ENCODE measurements at places on chromosomes 3 and 15. TPM values are rescaled to one million over a fixed set of nuclear protein-coding genes. Genes with fewer than 3 reads are reported as not detected.
A peak's percentile ranks its signal among the peaks of the same experiment; 100 is the strongest.

The ZNF639 gene
- 53.5 TPM for total RNA-seq

The DAZL gene
- not detected for total RNA-seq

The STRIT1 gene
- 3.9 TPM for total RNA-seq

The CAND2 gene
- total RNA-seq: 58.5 TPM

The TXNRD3 gene
- 14.6 TPM for total RNA-seq

The TRPM1 gene
- not detected for total RNA-seq

- peak; percentile 16 for DNase-seq
Measured at GRCh38 chr3:51340013-51340829, 44.9 kb upstream of the MANF start.

GRCh38 chr3:42014458-42014920 is 52.6 kb upstream of the ULK4 start:
- DNase-seq: peak; percentile 73

DNA sequence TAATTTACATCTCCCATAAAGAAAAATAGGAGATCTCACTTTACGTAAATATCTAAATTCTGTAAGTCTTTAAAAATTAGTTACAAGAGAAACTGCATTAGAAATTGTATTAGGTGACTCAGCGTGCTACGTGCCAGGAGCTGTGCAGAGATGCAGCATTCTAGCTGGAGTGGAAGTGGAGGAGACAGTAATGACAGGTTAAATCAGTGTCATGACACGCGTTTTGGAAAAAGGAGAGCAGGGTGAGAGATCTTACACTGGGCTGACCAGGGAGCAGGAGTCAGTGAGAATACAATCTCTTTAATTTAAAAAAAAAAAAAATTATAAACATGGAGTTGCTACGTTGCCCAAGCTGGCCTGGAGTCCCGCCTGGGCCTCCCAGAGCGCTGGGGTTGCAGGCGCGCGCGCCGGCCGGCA is 635 bp downstream of the TUBGCP5 start:
- peak; percentile 55 for DNase-seq

DNA sequence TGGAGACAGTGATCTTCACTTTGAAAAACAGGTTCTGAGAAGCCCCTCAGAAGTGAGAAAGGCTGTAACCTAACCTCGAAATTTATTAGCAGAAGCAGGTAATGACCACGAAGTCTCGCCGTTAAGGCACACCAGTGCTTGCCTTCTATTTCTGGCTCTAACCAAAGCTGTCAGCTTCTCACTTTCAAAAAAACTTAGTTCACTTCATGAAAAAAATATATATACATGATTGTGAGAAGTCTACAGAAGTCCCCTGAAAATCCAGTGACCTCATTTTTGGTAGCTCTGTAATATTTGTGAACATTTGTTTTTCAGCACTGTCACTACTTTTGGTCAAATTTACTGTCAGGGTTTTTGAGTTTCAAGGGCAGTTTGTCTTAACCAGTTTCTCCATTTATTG is 19.1 kb upstream of the AKAP13 start:
- DNase-seq: no peak

GRCh38 chr3:195085356-195086130 is 185.4 kb downstream of the XXYLT1 start:
- DNase-seq: no peak

DNA sequence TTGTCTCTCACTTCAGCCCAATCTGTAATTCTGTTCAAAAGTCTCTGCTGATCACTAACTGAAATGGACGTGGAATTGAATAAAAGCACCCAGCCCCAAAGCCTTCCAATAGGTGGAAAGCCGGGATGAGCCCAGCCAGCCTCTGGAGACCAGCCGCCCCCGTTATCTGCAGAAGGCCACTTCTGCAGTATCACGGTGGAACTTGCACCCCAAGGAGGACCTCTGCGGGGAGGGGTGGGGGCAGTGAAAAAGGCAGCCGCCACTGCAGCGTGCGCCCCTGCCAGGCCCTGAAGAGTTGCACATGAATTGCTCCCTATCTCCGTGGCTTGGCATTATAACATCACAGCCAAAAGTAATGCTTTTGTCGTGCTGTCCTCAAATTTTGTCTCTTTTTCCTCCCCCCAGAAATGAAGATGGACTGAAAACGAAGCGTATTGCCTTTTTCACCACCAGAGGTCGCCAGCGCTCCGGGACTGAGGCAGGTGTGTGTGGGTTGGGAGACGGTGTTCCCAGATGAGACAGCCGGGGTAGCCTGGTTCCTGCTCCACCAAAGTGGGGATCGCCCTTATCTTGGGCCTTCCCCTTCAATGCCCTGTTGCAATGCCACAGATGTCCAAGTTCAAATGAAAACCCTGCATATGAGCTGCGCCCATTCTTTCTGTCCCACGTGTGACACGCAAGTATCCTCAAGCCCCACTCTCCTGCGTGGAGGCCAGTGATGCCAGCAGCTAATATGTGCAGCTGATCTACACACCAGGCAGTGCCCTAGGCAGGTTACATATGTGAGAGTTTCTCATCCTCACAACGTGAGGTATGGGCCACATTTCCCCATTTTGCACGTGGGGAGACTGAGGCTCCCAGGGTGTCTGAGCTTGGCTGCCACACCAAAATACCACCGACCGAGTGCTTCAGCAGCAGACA is 96.0 kb downstream of the LRRK1 start:
- peak; percentile 92 for DNase-seq

- DNase-seq: no peak
Measured at GRCh38 chr15:87547470-87548181, 708.9 kb downstream of the NTRK3 start.

DNA sequence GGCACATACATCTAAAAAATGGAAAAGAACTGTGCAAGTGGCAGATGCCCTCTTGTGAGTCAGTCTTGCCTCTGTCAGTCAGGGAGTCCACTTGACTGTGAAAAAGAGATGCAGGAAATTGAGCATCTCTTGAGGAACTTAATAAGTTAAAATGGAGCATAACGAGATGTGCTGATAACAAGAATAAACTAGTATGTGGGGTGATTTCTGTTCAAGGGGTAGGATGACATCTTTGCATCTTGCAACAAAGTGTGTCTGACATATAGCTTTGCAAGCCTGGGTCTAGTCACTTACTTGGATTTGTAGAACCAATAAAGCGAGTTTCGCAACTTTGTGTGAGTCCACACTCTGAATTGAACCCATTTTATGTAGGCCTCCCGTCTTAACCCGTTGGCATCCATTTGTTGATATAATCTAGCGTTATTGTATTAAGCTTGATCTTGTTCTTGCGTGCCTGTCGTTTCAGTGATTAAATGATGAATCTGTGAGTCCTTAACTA is 2.2 kb downstream of the USP3 start:
- DNase-seq: no peak

- no peak for DNase-seq
Measured at GRCh38 chr3:80519436-80519835, 751.6 kb upstream of the ROBO1 start.

DNA sequence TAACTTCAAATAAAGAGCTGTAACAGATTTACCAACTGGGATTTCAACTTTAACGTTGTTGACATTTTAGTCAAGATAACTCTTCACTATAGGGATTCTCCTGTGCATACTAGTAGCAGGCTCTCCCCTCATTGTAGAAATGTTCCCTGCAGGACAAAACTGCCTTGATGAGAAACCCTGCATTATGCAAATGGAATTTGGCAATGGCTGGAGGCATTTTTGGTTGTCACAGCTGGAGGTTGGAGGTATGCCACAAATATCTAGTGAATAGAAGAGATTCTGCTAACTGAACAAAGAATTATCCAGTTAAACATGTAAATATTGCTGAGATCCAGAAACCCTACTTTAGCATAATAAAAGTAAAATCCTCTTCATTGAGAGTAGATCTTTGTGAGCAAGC is 928.8 kb upstream of the ALCAM start:
- DNase-seq: peak; percentile 88

- no peak for DNase-seq
Measured at GRCh38 chr15:100696452-100696851, 94.1 kb downstream of the ASB7 start.

- no peak for DNase-seq
Measured at GRCh38 chr3:14646589-14647413, 4.8 kb upstream of the CCDC174 start.

All from tongue (tissue), 3 donors.